Upper lobe of left lung (tissue), 6 donors: ENCODE measurements at places on chromosomes 16 and 17. TPM values are rescaled to one million over a fixed set of nuclear protein-coding genes. Genes with fewer than 3 reads are reported as not detected.
A peak's percentile ranks its signal among the peaks of the same experiment; 100 is the strongest.

GRCh38 chr17:33039874-33040273, 48.2 kb downstream of the SPACA3 start:
- no peak for DNase-seq

DNA sequence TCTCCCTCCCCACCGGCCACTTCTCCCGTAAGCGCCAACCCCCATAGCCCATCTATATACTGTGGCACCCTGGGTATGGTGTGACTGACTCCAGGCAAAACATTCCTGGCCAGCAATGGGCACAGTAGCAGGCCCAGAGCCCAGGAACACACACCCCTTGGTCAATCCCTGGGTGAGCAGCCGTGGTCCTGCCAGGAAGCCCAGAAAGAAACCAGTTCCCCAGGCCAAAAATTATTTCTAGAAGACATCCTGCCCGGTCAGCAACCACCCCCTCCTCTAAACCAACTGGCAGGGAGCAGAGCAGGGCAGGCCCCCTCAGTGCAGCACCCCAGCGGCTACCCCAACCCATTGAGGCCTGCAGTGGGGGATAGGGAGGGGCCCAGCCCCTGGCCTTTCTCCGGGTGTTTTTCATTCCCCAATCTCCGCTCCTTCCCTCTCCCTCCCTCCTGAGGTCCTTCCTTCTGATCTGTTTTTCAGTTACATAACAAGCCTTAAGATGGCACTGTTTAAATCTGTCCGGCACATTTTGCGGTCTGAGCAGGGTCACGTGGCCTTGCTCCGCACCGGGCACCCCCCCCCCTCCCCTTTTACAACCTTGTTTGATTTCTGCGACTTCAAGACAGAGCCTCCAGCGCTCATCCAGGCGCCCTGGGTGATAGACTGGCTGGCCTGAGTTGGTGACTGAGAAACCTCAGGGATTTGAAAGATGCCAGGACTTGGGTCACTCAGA, 2.0 kb downstream of the NPTX1 start:
- DNase-seq, result peak; percentile 29

Gene PABPN1L
- total RNA-seq, result not detected

GRCh38 chr17:42402117-42402516, 13.9 kb upstream of the STAT3 start:
- no peak for DNase-seq

- DNase-seq, result peak; percentile 92
Observed at GRCh38 chr17:82103553-82104451, 5.8 kb upstream of the FASN start.

- peak; percentile 70 for DNase-seq
Observed at GRCh38 chr16:89064606-89065457, 28.8 kb upstream of the ACSF3 start.

Gene NPIPA5
- 17.3 TPM for total RNA-seq

Gene ACSF2
- 153 TPM for total RNA-seq
